AG08396 (cell line): ENCODE measurements at places on chromosomes 11 and 22.
A peak's percentile ranks its signal among the peaks of the same experiment; 100 is the strongest.

DNA sequence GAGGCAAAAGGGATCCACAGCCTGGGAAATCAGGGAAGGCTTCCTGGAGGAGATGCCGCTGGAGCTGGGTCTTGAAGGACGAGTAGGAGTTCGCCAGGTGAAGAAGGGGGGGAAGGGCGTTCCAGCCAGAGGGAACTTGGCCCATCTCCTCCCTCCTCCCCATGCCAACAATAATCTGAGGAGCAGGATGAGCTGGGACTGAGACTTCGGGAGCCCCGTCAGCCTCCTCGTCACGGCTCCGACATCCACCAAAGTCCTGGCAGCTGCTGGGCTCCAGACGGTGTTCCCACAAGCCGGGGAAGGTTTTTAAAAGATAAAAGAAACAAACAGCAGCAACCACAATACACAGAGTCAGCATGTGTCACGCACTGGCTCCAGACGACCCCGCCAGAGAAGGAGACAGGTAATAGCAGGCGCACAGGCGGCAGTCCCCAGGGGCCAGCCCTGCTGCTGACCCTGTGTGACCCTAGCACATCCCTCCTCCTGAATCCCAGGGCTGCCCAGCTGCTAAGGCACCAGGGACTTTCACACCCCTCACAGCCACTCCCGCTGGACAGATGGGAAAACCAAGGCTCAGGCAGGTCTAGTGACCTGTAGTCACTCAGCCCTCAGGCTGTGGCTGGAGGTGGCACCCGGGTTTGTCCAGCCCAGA lies 37.3 kb downstream of the NUP50 start:
- DNase-seq: peak; percentile 75

DNA sequence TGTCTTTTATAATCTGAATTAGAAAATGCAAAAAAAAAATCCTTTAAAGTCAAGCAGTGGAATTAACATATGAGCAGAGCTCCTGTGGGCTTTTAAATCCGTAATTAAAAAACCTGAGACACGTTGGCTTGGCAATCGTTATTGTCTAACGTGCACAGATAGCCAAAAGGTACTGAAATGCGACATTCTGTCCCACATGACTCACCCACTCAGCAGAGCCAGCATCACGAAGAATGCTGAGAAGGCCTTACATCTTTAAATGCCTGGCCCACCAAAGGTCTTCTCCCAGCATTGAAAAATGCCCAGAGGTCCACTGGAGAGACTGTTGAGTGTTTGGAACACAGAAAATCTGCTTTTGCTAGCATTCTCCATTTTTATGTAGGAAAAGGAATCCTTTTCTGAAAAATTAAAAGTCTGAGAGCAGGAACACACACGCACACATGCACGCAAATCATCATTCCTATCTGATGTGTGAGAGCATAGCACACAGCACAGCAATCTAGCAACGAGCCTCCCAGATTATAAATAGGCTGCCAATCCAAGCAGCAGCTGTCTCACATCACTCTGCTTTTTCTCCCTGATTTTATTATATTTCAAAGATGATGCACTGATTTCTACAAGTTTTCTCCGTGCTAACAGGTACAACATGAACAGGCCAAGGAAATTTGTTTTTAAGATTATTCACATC lies 94.5 kb downstream of the PHF21A start:
- DNase-seq: peak; percentile 55

GRCh38 chr11:112665291-112665690 lies 295.9 kb upstream of the NCAM1 start:
- DNase-seq: no peak

DNA sequence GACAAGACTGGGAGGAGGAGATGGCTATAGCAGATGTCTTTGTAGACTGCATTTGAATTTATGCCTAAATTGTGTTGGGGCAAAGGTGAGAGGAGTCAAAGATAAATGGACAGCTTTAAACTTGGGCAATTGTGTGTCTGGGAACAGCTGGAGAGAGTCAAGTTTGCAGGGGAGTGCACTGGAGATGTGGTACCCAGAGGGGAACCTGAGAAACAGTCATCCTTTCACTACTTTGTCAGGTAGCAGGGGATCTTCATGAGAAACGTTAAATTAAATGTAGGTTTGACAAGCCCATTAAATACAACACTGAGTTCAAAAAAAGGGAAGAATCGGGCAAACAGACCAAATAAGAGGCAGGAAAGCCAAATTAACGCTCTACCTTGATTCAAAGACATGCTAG lies 277.7 kb downstream of the OPCML start:
- no peak for DNase-seq

DNA sequence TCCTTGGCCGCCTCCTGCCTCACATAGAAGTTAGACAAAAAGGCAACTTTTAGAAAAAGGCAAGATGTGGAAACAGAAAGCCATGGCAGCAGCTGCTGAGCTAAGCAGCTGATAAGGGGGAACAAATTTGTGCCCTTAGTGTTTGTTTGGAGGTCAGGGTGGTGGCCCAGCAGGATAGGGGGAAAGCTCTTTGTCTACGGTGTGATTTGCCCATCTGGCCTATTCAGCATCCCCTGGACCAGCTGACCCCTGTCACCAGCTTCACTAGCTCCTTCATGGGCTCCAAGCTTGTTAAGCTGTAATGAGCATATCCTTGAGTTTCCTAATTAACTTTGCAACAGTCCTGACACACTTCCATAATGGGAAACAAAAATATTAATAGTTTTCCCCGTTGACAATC lies 5.9 kb upstream of the ME3 start:
- no peak for DNase-seq

- no peak for DNase-seq
These were observed 6.4 kb downstream of the TP53I11 start for GRCh38 chr11:44944181-44944852.

DNA sequence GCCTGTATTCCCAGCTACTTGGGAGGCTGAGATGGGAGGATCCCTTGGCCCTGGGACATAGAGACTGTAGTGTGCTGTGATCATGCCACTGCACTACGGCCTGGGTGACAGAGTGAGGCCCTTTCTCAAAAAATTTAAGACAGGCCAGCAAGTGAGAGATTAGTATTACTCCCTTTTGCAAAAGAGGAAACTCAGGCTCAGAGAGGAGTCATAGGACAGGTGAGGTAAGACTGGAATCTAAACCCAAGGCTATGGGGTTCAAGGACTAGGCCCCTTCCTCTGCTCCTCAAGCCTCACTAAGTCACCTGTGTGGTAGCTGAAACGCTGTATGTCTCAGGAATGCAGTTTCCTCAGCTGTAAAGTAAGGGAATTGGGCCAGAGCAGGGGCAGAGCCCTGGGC lies 1.6 kb upstream of the P2RY2 start:
- no peak for DNase-seq

DNA sequence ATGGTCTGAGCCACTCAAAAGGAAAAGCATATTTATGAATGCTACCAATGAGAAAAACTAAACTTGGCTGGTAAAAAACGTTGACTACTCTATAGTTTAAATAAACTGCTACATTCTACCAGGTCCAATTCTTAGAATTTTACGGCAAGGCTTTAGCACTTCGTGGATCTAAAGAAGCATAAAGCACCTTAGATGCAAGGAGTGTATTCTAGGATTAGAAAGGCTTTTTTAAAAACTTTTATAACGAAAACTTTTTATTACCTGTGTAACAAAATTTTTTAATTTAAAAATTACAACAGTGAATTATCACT lies 13.9 kb downstream of the PHF21A start:
- no peak for DNase-seq

DNA sequence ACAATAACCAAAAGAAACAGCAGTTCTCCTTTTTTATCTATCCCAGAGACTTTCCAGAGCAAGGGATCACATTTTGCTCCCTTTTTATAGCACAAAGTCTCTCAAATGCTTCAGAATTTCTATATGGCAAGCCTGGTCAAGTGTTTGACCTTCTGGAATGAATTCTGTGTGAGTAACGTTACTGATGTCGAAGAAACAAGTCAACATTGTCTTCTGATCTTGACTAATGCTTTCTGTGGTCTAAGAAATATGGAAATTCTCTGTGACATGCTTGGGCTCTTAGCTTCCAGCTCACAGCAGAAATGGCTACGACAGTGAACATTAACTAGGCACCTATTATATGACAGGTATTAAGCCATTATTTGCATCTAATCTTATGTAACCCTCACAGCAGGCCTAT lies 411.7 kb downstream of the CADM1 start:
- DNase-seq: no peak

GRCh38 chr11:48005831-48006270 lies 25.5 kb downstream of the PTPRJ start:
- no peak for DNase-seq

- peak; percentile 85 for DNase-seq
These were observed at the start of gene THY1 for GRCh38 chr11:119422809-119423508. THY1 (minus strand) TSS chr11:119423172; CDS start chr11:119420905, 2,267 bp downstream.

- no peak for DNase-seq
These were observed 52.3 kb downstream of the ZNRF3 start for GRCh38 chr22:28935713-28936112.

DNA sequence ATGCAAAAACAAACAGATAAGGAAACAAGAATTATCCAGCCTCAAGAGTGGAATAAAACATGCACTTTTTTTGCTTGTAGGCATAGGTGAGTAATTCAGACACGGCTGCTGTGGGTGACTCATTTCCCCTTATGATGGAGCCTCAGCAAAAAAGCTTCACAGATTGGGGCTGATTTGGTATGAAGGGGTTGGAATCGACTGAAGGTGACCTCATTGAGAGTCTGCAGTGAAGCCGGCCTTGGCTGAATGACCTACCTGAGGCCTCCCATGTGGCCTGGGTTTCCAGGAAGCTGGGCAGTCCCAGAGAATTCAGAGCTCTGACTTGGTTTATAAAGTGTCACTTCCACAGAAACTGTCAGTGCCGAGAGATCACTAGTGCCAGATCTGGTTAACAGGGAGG lies 34.2 kb upstream of the VPREB1 start:
- DNase-seq: peak; percentile 36

DNA sequence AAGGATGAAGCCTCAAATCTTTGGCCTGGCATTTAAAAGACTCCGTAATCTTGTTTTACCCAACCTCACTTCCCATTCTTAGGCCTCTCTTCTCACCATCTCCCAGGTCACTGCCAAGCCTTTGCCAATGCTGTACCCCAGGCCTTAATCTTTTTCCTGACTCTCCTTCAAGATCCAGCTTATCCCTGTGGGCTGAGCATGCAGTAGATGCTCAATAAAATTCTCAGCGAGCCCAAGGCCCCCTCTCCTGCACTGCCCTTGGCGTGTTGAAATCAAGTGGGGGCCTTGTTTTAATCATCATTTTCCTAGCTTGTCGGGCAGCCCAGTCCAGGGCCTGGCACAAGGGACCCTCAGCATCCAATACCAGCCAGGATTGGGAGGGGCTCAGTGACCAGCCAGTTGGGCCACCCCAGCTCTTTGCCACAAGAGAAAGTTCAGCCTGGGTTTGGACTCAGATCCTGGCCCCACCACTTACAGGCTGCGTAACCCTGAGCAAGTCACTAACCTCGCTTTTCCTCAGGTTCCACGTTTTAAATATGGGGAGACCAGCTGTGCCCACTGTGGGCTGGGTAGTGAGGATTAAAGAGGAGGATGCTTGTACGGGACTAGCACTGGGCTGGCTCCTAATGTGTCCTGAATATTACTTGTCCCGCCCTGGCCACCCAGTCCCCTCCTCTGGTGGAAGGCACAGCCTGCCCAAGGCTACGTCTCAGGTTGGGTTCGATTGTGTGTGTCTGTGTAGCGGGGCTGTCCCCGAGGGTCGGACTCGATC lies 943 bp upstream of the YWHAH start:
- DNase-seq: no peak

DNA sequence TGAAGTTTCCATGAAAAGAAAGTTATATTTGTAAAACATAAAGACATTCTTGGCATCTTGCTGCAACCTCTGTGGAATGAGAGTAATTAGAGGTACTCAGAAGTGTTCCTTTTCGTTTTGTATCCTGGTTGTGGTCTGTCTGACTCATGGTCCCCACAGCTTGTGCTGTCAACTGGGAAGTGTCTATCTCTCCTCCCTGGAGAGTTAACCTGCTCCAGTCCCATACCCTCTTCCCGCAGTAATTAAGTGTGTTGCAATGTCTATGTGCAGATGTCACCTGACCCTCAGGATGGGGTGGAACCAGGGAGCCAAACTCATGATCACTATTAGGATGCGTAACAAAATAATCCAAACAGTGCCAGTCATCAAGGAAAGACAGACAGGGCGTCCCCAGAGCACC lies 23.0 kb upstream of the ZDHHC13 start:
- DNase-seq: no peak

DNA sequence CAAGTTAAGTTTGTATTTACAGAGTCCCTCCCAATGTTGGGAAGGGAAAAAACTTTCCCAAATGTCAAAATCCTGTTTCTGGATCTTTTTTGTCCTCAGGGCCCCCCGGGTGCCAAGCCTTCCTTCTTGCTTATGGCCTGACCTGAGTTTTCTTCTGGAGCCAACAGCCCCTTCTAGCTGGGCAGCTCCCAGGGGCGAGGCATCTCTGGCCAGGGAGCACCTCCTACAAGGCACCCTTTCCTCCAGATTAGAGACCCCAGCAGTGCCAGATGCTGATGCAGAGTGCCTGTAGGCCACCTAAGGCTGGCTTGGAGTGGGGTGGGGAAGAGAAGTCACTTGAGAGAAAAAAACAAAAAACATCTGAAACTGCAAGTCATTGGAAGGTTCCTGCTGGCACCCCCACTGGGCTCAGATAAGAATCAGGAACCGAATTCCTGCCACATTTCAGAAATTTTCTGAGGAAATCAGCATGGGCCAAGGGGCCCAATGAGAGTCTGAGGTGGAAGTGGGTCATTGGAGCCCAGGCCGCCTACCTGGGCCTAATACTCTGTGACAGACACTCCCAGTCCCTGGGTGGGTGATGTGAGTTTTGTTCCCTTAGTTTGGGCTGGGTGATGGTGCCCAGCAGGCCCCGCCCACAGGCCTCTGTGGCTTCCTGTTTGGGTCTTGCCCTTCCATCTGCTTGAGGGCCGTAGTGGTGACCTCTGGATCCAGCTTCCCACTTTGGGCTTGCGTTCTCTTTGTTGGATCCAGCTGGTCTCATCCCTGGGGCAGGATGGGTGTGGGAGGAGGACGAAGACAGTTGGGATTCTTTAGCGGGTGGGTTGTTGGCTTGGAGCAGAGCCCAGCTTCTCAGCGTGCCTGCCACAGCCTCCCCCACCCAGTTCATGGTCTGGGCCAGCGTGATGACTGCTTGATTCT lies 40.6 kb downstream of the PARVA start:
- no peak for DNase-seq

- DNase-seq: peak; percentile 29
These were observed 63.2 kb upstream of the SNX19 start for GRCh38 chr11:130979386-130979972.

DNA sequence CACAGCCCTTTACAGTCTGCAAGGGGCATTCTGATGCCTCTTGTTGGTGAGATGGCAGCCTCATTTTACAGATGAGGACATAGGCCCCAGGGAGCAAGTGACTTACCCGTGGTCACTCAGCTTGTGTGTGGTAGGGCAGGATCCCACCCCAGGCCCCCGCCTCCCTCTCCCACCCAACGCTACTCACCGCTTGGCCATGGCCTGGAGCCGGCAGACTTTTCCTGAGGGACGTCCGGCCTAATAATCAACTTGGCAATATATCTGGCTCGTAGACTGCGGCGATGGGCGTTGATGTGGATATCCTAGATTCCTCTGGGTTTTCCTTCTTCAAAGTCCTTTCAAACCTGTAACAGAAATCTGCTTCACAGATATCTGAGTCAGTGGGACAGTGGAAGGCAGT lies 57.1 kb downstream of the ARHGAP8 start:
- no peak for DNase-seq
